ENCODE measurements at places on chromosomes 3 and 15. TPM values are rescaled to one million over a fixed set of nuclear protein-coding genes. Genes with fewer than 3 reads are reported as not detected.

DNA sequence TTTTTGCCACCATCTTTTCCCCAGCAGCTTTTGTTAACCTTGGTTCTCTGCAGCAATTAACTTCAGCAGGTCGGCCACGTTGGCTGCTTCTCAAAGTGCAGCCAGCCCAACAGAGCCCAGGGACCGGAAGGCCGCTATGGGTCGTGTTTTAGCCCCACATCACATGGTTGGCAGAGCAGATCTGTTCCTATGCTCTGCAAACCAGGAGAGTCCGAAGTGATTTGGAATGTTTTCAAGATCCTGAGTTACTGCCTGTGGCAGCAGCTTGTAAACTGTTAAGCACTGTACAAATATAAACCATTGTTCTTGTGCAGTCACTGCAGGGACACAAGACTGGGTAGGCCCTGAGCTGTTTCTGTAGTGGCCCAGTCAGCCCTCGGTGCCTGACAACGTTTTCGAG lies 69.6 kb upstream of the MYZAP start:
- no peak for DNase-seq

GRCh38 chr3:29718661-29719065 lies 437.8 kb downstream of the RBMS3 start:
- no peak for DNase-seq

LMAN1L gene
- 66.2 TPM for total RNA-seq

NEK10 gene
- total RNA-seq: 9.5 TPM

DNA sequence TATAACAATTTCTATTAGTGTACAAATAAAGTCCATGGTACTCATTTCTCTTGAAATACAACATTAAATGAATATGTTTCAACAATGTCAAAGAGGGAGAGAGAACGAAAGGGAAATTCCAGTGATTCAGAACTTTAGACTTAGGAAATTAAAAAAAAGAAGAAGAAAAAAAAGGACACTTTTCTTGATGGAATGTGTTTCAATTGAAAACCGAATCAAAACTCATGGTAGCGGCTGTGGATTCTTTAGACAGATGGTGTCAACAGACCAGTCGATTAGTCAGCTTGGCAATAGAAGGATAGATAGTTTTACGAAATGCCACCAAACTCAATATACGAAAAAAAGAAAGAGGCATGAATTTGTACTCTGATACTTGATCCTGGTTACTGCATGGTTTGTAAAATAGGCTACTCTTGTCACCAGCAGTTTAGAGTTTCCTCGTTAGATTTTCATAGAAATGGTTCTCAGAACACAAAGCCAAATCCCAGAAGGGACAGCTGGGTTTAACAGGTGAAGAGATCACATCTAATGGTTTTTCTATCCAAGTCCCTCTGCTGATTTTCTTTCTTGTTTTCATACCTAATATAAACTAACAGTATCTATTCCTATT lies 793.5 kb downstream of the ROBO1 start:
- DNase-seq: no peak

PLSCR4 gene
- 35.6 TPM for total RNA-seq

DNA sequence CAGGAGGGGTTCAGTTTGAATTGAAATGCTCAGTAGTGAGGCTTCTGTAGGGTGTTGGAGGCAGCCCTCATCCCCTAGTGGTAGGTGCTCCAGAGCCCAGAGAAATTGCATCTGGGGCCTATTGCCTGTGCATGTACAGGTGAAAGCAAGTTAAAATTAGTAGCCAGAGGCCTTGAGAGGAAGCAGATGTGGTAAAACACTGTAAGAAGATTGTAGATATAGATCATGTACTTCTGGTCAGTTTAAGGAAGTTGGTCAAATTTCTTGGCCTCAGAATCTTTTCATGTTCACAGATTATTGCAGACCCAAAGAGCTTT lies 34.6 kb downstream of the IGSF10 start:
- no peak for DNase-seq

DNA sequence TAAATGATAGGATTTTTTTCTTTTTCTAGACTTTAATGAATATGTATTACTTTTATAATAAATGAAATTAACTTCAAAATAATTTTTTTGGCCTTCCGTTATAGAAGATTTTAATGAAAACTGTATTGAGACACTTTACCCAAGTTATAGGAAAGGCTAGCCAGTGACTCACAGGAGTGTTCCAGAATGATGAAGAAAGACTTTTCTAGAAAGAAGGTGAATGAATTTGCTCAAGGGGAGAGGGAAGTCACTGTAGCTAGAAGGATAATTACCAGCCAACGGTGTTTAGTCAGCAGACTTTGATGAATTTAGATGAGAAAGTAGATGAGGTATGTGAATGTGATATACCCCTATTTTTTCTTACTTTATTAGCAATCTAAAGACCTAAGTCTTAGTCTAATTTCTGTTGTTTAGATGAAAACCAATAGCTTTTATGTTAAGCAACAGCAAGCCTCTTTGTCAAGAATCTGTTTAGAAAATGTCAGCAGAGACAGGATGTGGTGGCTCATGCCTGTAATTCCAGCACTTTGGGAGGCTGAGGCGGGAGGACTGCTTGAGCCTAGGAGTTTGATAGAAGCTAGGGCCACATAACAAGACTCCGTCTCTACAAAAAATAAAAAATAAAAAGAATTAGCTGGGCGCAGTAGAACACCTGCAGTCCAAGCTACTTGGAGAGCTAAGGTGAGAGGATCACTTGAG lies 3.2 kb downstream of the ALAS1 start:
- no peak for DNase-seq

DNA sequence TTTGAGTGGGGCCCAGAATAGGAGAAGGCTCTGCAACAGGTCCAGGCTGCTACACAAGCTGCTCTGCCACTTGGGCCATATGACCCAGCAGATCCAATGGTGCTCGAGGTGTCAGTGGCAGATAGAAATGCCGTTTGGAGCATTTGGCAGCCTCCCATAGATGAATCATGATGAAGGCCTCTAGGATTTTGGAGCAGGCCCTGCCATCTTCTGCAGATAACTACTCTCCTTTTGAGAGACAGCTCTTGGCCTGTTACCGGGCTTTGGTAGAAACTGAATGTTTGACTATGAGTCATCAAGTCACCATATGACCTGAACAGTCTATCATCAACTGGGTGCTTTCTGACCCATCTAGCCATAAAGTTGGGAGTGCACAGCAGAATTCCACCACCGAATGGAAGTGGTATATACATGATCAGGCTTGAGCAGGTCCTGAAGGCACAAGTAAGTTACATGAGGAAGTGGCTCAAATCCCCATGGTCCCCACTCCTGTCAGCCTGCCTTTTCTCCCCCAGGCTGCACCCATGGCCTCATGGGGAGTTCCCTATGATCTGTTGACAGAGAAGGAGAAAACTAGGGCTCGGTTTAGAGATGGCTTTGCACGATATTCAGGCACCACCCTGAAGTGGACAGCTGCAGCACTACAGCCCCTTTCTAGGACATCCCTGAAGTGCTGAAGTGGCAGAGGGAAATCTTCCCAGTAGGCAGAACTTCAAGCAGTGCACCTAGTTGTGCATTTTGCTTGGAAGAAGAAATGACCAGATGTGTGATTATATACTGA lies 971.4 kb downstream of the MCTP2 start:
- no peak for DNase-seq

RHOV gene
- total RNA-seq: not detected

DNA sequence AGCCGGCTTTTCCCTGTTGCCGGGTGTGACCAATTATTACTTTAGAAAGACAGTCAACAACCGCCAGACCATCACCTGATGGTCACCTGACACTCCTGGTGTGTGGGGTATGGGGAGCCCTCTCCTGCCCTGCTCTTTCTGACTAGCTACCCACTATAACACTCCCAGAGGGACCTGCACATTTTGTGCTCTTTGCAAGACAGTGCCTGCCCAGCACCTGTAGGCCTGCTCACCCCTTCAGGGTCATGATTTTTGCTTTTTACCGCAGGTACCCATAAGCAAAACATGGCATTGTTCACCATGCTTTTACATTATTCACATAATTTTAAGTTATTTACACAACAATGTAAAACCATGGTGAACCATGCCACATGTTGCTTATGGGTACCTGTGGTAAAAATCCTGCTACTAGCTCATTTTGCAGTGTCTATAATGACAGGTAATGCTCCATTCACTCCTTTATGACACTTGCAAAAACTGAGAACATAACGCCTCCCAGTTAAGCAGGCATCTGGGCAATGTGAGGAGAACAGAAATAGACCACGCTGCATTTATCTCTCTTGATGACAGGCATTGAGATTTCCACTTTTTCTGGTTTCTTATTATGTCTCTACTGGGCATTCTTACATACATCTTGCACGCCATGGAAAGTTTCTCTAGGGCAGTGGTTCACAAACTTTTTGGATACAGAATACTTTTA lies 9.9 kb downstream of the CCRL2 start:
- DNase-seq: no peak

DNA sequence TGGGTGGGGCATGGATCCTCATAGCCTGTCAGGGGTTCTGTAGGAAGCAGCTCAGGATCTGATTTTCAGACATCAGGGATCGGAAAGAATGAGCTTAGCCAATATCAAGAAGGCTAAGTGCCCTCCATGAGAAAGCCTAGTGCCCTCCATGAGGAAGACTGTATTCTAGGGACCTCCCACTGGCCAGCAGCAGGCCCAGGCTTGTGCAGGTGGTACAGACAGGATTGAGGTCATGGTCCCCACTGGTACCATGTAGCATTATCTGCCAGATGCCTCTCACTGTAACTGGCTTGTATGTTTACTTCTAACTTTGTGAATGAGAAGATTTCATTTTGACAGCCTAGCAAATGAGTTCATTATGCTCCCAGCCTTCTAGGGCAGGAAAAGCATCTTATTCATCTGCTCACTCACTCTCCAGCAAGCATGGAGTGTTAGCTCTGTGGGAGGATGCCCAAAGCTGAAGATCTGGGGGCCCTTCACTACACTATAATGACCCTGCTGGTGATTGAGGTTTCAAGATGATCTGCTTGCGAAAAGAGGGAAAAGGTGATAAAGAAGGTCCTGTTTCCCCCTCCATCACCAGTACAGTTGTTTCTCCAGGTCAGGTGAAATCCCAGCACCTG lies 7.5 kb downstream of the EPHB1 start:
- DNase-seq: no peak

DNA sequence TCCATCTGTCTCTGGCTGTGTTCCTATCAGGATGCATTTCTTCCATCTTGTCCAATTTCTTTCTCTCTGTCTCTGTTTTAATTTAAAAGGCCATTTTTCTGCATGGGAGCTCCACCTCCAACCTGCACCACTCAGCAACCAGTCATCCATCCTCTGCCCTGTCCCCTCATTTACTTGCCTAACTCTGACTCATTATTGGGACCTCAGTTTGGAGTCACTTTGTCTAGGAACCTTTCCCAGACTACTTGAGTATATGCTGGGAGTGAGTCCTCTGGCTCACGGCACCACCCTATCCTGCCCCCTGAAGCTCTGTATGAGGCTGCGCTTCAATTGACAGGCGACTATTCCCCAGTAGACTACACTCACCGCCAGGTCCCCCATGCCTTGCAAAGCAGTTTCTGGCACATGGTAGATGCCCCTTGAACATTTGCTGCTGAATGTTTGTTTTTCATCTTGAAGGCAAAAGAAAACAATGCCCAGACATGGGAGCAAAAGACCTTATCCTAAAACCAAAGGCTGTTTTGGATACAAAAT lies 513.3 kb upstream of the CFAP20DC start:
- no peak for DNase-seq

HTD2 gene
- 14.1 TPM for total RNA-seq

Data from right cardiac atrium (tissue), 5 donors.